Cortex of kidney (tissue), 1 donor: ENCODE measurements at places on chromosomes 6 and 20.

- DNase-seq = no peak
Measured at GRCh38 chr20:19348582-19348981, 136.1 kb downstream of the SLC24A3 start.

DNA sequence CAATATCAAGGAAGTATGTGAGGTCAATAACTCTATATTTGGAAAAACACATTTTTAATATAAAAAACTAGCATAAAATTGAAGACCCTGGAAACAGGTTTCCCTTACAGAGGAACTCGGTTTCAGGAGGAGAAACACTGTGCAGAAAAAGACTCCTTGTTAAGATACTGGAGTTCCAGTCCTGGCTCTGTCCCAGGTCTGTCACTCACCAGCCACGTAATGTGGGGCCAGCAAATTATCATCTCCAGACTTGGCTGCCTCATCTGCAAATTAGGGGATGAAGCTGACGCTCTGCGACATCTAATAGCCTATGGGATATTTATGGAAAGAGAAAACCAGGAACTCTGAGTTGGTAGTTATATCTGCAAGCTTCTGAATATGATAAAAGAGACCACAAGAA is 702.7 kb downstream of the EPHA7 start:
- no peak for DNase-seq

DNA sequence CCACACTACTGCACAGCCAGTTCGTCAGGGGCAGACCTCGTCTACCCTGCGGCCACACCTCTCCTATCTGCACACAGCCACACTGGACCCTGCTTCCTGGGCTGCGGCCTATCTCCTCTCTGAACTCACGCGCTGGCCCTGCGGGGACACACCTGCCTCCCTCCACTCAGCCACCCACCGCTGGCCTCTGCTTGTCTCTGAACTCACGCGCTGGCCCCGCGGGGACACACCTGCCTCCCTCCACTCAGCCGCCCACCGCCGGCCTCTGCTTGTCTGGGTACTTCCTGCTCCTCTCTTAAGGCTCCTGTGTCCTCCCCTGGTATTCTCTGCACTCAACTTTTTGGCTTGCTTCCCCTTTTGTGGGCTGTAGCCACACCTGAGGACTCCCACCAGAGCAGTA is 52.3 kb downstream of the HUS1B start:
- no peak for DNase-seq

DNA sequence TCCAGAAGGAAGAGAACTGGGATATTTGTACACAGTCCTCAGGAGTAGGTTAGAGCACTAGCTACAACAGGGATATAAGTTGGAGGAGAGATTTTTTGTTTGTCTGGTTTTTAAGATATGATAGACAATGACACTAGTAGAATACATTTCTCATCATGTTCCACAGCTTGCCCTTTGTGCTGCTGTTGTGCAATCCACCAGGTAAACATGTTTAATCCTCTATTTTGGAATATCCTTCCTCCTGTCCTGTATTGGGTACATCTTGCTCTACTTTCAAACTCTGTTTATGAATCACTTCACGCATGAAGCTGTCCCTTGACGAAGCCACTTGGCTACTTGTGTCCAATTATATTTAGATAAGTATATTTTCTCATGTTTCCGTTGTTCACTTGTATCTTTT is 153.6 kb upstream of the TENT5A start:
- no peak for DNase-seq

GRCh38 chr6:44058617-44059358 is 68.5 kb downstream of the MRPL14 start:
- no peak for DNase-seq

- DNase-seq = no peak
Measured at GRCh38 chr6:128567029-128567428, 46.6 kb upstream of the PTPRK start.

GRCh38 chr6:44660561-44661220 is 273.2 kb downstream of the CDC5L start:
- no peak for DNase-seq

DNA sequence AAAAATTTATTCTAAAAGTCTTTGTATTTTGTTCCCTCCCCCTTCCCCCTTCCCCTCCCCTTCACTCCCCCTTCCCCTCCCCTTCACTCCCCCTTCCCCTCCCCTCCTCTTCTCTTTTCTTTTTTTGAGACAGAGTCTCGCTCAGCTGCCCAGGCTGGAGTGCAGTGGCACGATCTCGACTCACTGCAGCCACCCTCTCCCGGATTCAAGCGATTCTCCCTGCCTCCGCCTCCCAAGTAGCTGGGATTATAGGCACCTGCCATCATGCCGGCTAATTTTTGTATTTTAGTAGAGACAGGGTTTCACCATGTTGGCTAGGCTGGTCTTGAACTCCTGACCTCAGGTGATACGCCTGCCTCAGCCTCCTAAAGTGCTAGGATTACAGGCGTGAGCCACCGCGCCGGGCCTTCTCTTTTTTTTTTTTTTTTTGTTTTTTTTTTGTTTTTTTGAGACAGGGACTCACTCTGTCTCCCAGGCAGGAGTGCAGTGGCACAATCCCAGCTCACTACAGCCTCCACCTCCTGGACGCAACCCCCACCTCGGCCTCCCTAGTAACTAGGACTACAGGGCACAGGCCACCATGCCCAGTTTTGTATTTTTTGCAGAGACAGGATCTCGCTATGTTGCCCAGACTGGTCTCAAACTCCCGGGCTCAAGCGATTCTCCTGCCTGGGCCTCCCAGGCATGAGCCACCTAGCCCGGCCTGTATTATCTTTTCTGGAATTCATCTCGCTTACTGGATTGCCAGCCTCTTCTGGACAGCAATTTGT is 1.1 kb upstream of the AFG1L start:
- DNase-seq = no peak

DNA sequence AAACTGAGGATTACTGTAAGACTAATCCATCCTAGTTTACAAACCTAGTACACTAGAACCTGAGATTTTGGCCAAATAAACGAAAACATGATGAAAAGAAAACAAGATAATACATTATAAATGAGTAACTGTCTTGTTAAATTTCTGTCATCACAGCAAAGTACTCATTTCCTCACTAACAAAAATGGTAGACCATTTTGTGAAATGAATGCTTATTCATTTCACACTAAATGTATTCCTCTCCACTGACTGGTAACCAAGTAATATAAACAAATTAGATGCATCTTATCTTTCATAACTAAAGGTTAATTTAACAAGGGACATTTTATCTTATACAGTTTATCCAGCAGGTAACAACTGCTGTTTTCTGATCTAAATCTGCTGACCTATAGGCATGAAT is 143.7 kb downstream of the REV3L start:
- no peak for DNase-seq

DNA sequence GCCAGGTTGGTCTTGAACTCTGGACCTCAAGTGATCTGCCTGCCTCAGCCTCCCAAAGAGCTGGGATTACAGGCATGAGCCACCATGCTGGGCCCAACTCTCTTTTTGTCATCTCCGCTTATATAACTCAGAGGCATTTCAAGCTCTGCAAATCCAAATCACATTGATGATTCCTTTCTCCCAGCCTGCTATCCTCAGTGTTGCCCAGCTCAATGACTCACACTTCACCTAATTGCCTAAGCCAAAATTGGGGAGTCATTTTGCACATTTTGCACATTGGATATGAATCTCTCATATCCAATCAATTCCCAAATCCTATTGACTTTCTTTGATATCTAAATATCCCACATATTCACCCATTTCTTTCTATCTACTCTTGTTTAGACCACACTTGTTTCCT is 3.9 kb downstream of the UTRN start:
- DNase-seq = no peak

GRCh38 chr6:27836783-27837624 is 75.2 kb downstream of the OR2B2 start:
- no peak for DNase-seq

- no peak for DNase-seq
Measured at GRCh38 chr6:120899932-120900331, 434.3 kb downstream of the TBC1D32 start.

- no peak for DNase-seq
Measured at GRCh38 chr6:18327626-18328025, 59.5 kb upstream of the RNF144B start.

DNA sequence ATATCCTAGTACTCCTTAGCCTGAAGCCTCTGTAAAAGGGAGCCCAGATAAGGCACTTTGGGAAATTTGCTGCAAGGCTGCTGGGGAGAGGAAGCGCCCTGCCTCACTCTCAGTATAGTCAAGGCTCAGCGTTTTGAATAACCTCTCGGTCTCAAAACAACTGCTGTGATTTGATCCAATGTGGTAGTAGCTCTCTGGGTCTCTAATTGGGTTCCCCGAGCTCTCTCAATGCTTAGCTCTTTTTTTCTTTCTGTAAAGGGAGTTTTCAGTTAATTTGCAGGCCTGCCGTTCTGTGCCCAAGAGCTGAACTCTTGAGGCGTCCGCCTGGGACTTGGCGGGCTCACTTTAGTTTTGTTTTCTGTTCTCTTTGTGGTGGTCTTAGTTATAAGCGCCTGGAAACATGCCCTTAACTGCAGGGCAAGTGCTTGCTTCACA is 41.2 kb downstream of the ZHX3 start:
- no peak for DNase-seq

GRCh38 chr6:13273931-13274706 is 54.2 kb downstream of the TBC1D7 start:
- DNase-seq = no peak

GRCh38 chr6:114375541-114376192 is 32.8 kb upstream of the HS3ST5 start:
- DNase-seq = no peak

- no peak for DNase-seq
Measured at GRCh38 chr20:15319439-15319838, 982.0 kb upstream of the FLRT3 start.

DNA sequence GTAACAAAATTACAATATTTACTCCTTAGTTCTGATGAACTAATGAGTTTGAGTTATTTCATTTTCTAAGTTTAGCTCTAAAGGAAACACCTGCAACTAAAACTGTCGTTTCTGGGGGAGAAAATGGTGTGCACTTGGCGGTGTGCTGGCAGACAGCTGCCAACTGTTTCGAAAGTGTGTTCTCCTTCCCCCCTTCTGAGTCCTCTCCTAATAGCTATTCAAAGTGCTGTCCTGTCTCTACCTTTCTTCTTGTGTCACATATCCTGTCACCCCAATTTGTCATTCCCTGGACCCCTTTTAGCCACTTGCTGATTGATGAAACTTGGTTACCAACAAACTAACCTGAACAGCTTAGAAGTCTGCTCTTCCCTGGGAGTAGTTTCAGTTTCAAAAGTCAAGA is 4.9 kb upstream of the UBE2J1 start:
- DNase-seq = no peak

DNA sequence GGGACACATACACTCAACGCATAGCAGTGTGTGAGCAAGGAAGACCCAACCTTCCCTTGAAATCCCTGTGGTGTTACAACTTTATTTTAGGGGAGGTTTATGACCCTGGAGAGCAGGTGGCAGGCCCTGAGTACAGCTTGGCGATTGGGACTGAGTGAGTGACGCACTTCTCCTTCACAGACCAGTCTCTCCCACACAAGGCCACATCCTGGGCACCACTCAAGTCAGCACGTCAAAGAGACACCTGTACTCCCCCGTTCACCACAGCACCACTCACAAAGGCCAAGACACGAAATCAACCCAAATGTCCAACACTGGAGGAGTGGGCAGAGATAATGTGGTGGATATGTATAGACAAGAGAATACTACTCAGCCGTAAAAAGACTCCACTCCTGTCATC is 57.0 kb upstream of the FRMD1 start:
- DNase-seq = no peak

DNA sequence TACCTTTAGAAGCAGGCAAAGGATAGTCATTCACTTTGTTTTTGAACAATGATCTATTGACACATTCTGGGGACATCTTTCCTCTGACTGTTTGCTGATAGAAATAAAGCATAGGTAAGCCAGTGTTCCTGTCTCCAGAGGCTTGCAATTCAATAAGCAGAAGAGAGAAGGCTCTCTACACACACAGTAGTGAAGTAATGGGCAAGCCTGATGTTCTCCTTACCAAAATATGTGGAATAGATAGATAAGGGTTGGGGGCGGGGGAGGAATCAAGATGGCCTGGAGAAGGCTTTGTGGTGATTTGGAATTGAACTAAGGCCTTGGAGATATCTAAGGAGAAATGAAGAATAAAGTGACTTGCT is 27.3 kb downstream of the PAQR8 start:
- DNase-seq = no peak

DNA sequence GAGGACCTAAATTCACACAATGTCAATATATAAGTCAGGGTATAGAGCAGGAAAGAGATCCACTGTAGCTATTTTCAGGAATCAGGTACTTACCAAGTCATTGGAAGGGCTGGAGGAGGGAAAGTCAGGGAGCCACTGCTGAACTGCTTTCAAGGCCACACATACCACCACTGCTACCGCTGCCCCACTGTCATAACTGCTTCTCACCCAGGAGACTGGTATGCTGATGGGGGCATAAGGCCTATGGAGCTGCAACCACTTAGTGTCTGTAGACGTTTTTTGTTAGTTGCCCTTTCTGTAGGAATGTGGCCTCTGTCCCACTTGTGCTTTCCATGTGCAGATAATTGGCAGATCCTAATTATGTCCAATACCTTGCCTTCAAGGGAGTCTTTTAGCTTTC is 5.4 kb downstream of the SMAP1 start:
- DNase-seq = no peak

DNA sequence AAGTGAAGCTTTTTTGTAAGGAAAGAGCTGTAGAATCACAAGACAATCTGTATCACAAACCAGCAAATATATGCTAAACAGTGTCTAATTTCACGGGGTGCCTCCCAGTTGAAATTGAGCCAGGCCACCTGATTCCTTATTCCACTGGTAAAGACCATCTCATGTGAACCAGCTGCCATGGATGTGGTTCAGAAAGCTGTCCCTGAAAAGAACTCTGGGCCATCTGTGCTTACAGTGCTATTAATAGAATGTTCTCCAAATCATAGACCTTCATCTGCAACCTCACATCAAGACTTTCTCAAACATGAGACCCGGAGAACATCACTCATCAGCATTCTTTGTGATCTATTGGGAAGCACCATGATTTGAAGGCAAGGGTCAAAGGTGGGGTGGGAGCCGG is 89.7 kb downstream of the FBXO5 start:
- no peak for DNase-seq

- DNase-seq = no peak
Measured at GRCh38 chr20:38205001-38205400, 39.9 kb upstream of the TGM2 start.

DNA sequence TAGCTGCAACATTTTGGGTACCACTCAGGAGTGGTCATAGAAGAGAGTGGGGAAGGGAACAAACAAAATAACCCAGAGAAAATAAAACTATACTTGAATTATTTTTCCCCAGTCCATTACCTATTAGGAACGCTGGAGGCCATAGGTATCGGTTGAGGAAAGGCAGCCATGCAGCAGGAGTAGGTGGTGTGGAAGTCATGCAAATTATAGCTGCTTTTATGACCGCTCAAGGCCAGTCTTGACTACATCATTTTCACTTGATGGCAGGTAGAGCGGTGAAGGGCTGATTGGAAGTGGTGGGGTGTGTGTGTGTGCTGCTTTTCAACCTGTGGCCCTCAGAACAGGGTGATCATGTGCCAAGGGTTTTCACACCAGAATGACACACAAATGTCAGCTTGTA is 36.5 kb upstream of the KIF13A start:
- DNase-seq = no peak

- no peak for DNase-seq
Measured at GRCh38 chr6:149995971-149996370, 29.4 kb downstream of the RAET1L start.
